SK-MEL-5 (cell line): ENCODE measurements at places on chromosomes 4 and X. TPM values are rescaled to one million over a fixed set of nuclear protein-coding genes. Genes with fewer than 3 reads are reported as not detected.

DNA sequence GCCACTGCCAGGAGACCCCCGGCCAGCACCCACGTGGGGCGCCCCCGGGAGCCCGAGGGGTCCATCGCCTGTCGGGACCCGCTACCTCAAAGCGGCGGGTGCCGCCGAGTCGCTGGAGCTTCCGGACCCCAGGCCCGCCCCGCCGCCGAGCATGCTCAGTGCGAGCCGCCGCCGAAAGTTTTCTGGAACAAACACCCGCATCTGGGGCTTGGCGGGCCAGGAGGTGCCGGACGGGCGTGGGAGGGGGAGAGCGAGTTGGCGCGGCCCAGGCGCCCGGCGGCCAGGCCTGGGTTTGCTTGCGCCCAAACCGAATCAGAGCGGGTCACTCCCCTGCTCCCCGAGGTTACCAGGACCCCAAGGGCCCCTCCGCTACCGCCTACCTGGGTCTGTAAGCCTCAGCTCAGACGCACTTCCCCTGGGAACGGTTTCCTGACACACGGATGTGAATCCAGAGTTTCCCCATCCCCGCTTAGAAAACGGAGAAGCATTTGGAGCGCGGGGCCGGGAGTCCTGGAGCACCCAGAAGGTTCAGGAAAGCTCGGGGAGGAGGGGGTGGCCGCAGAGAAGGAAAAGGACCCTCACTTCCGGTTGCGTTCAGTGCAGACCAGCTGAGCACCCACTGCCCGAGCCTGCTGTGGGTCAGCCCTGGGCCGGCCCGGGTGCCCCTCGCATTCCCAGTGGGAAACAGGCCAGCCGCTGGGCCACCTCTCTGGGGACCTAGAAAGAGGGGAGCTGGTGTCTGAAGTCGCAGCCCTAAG, at the start of gene EVC2:
Gene EVC2 (minus strand): TSS at position 111 of the 758 bp plus-strand sequence. CDS start 46 bp downstream, at position 65.
- DNase-seq: no peak

- DNase-seq: no peak
Observed at GRCh38 chr4:6695660-6696610, 2.3 kb downstream of the S100P start.

GRCh38 chr4:25180524-25181131, 20.4 kb upstream of the SEPSECS start:
- DNase-seq: peak; percentile 70

- peak; percentile 50 for DNase-seq
Observed at GRCh38 chr4:95548738-95549245, at the start of gene UNC5C. UNC5C (minus strand) TSS chr4:95548973.

- no peak for DNase-seq
Observed at GRCh38 chr4:36053930-36054329, 190.4 kb downstream of the ARAP2 start.

DNA sequence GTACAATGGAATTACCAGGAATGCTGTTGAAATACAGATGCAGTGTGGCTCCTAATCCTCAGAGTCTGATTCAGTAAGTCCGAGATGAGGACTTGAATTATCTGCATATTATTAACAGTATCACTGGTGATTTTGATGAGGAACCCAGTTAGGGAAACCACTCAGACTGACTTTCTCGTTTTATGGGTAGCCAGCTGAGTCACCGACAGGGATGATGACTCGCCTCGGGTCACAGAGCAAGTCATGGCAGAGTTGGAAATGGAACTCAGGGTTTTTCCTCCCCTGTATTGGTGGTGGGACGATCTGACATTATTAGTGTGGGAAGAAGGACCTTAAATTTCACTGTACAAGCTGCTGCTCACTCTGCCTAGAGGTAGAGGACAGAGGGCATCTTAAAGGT, 51.3 kb downstream of the RTL9 start:
- no peak for DNase-seq

GRCh38 chrX:1466232-1466661, 13.5 kb upstream of the ASMTL start:
- no peak for DNase-seq

DNA sequence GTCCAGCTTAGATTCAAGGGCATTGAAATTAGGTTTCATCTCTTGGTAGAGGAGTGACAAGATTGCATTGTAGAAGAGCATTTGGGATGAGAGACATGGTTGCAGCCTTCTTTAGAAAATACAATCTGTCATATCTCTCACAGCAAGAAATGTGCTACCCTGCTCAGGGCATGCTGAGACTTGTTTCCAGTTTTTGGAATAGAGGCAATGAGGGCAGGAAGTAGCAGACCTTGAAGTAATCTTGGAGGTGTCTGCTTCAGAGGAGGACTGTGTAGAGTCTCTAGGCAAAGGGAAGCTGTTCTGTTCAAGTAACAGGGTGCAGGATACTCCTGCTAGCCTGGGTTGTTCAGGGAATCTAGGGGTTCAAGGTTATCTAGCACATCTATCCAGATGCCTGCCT, 116.1 kb upstream of the ZNF827 start:
- no peak for DNase-seq

- DNase-seq: no peak
Observed at GRCh38 chr4:14772388-14772787, 229.9 kb upstream of the CPEB2 start.

- DNase-seq: no peak
Observed at GRCh38 chr4:6893449-6894085, 16.1 kb upstream of the TBC1D14 start.

- DNase-seq: no peak
Observed at GRCh38 chr4:159141193-159141592, 38.3 kb downstream of the RAPGEF2 start.

GRCh38 chr4:2365054-2365912, 53.2 kb downstream of the ZFYVE28 start:
- DNase-seq: no peak

DNA sequence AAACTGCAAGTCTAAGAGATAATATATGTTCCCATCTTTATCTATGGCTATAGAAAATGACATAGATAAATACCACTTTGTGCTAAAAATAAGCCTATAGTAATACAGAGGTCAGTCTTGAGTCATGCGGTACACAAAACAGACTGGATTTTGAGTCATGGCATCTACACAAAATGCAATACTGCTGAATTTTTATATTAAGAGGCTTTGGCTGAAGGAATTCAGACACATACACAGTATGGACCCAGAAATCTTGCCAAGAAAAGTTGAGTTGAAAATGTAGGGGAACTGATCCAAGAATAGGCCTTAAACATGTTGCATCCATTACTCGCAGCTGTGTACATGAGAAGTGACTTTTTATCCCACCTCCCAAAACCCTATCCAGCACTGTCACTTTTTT, 184.4 kb downstream of the TENM3 start:
- no peak for DNase-seq

- no peak for DNase-seq
Observed at GRCh38 chrX:39856472-39857121, 241.2 kb downstream of the BCOR start.

DNA sequence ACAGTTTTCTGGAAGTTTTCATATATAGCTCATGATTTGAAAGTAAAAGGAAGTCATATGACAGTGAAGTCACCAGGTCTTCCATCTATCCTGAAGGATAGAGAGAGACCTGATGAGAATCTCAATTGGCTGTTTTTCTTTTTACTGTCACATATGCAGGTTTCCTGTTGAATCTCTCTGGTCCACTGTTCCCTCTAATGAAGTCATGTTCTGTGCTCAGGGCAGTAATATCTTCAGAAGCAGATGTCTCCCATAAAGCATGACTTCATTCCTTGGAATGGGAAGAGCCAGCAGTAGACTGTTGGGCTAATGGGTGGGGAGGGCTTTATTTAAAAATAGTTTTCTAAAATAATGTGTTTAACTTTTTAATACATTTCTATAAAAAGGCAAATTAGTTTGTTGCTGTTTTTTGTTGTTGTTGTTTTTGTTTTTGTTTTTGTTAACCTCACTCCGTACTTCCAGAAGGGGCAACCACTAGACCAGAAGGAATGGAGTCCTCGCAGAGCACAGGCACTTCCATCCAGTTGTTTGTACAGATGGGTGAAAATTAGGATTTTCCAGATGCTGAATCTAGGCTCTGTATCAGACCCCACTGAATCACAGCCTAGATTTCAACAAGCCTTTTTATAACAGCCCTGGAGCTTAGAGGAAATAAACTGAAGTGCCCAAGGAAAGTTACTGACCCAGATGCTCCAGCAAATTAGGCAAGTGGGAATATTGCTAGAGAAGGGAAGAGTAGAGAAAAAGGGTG, 54.2 kb downstream of the AWAT2 start:
- no peak for DNase-seq

DNA sequence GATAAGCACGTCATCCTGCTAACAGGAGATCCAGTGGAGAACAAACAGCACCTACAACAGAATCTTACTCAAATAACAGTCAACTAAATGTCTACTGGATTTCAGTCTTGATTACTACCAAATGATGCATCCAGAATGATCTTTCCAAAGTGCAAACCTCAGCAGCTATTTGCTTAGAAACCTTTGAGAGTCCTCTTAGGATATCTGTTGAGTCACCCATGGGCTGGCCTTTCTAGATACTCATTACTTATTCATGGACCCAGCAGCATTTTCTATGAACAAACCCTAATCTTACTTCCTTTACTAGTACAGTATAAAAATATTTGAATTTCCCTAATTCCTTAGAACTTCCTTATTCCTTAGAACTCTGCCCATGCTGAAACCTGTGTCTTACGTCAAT, 118.5 kb upstream of the PABPC4L start:
- no peak for DNase-seq

DNA sequence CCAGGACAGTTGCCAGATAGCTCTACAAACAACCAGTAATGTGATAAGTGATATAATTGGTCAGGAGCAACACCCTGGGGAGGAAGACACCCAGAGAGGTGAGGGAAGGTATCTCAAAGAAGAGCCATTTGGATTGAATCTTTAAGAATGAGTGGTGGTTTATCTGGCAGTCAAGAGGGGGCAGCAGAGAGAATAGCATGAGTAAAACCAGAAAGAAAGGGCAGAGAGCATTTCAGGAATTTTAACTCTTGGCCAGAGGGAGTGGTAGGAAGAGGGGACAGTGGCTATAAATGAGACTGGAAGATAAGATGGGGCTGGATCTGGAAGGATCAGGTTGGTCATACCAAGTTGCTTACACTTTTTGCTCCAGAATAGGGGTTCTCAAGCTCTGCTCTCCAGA, 5.9 kb upstream of the SEPTIN6 start:
- DNase-seq: peak; percentile 71

GRCh38 chr4:83112678-83113428, 1.7 kb downstream of the PLAC8 start:
- no peak for DNase-seq

DNA sequence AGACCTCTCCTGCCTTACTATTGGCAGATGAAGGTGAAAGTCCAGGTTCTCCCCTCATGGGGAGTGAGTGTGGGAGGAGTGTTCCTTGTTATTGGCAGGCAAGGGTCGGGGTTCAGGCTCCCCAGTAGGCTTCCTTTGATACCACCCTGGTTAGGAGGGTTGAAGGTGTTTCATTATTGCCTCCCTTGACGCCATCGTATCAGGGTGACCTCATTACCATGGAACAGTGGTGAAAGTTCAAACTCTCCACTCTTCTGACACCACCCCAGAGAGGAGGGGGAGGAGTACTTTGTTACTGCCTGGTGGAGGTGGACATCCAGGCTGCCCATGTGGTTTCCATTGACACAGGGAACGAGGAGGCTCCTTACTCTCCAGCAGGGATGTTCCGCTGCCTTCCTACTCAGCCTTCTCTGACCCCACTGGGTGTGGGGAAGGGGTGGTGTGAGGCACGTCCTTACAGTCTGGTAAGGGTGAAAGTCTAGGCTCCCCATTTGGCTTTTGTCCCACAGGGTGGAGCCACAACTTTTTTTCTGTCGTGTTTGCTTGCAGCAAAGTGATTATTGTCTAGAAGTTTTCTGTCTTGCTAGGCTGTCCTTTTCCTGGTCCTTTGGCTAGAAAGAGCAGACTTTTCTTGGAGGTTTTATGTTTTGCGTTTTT, 37.2 kb upstream of the USP9X start:
- no peak for DNase-seq

DNA sequence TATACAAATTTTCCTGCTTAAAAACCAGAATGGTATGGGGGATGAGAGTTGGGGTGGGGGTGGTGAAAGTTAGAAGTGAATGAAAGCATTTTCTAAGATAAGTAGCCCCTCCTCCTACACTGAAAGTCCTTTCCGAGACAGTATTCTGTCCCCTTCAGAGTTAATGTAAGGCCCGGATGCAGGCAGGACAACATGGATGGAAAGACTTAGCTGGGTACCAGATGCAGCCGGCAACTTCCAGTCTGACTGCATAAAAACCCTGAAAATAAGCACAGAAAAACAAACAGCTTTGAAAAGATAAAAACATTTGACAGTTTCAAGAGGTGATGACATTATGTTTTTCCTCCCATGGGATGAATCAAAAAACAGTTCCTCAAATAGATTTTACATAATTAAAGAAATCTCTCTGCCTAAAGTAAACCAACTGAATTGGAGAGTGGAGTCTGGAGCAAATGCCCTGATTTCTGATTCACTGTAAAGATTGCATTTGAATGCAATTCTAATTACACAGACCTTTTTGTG, 196.3 kb downstream of the GPAT3 start:
- no peak for DNase-seq

GRCh38 chrX:5155301-5155700, 1073.4 kb downstream of the NLGN4X start:
- DNase-seq: no peak

Gene MTCP1
- total RNA-seq: 16.9 and 20.7 TPM in 2 replicates

Gene USP51
- total RNA-seq: 7.2 and 8.0 TPM in 2 replicates

Gene LUZP4
- total RNA-seq: 19.1 and 22.2 TPM in 2 replicates

Gene RGN
- total RNA-seq: 0.29 TPM in 2 replicates

Gene CFAP299
- not detected in 2 replicates for total RNA-seq

Gene PDGFRA
- total RNA-seq: 0.96 and 1.3 TPM in 2 replicates

Gene PRDX4
- total RNA-seq: 411 and 415 TPM in 2 replicates

Gene WDR17
- 9.9 and 10.7 TPM in 2 replicates for total RNA-seq

Gene PABPC1L2A
- total RNA-seq: not detected in 2 replicates

Gene PAK3
- total RNA-seq: 0.03 TPM in 1 of 2 replicates, not detected in the other
